Osteoblast (primary cell): ENCODE measurements at places on chromosomes 7 and 10. TPM values are rescaled to one million over a fixed set of nuclear protein-coding genes. Genes with fewer than 3 reads are reported as not detected.

GRCh38 chr7:43294080-43294630 is 181.7 kb downstream of the HECW1 start:
- peak; percentile 76 for DNase-seq

PRPS1L1 gene
- not detected in 2 replicates for total RNA-seq

GRCh38 chr7:53504914-53505313 is 469.5 kb downstream of the POM121L12 start:
- DNase-seq, result no peak

MYL7 gene
- not detected in 2 replicates for total RNA-seq

PNLIP gene
- total RNA-seq, result not detected in 2 replicates
